Left colon (tissue), 2 donors: ENCODE measurements at places on chromosomes 4 and X. TPM values are rescaled to one million over a fixed set of nuclear protein-coding genes. Genes with fewer than 3 reads are reported as not detected.

DNA sequence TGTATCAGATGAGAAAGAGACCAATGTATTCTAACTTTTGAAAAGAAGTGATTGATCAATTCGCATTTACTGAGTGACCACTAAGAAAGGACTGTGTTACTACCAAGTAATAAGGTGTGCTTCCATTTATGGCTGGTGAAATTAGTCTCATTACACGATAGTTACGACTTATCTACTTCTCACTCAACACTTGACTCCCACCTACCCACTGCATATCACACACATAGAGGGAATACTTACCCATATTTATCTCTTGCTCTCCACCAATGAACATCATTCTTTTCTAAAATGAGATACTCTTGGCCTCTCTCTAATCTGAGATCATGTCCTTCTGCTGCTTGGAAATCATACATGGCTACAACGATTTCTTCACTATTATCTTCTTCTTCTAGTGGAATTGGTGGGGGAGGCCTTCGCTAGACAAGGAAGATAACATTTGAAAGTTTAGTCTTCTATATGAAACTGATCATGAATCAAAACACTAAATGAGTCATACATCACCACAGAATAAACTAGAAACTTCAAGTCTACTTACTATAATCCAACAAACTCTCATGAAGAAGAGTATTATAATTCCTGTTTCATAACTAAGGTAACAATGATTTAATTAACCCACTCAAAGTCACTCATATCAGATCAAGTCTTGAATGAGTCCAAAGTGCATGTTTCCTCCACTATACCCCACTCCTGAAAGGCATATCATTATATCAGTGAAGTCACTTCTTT lies 33.7 kb upstream of the TXK start:
- DNase-seq = no peak

- DNase-seq = no peak
These were observed 33.5 kb upstream of the SLITRK4 start for GRCh38 chrX:143669395-143669794.

DNA sequence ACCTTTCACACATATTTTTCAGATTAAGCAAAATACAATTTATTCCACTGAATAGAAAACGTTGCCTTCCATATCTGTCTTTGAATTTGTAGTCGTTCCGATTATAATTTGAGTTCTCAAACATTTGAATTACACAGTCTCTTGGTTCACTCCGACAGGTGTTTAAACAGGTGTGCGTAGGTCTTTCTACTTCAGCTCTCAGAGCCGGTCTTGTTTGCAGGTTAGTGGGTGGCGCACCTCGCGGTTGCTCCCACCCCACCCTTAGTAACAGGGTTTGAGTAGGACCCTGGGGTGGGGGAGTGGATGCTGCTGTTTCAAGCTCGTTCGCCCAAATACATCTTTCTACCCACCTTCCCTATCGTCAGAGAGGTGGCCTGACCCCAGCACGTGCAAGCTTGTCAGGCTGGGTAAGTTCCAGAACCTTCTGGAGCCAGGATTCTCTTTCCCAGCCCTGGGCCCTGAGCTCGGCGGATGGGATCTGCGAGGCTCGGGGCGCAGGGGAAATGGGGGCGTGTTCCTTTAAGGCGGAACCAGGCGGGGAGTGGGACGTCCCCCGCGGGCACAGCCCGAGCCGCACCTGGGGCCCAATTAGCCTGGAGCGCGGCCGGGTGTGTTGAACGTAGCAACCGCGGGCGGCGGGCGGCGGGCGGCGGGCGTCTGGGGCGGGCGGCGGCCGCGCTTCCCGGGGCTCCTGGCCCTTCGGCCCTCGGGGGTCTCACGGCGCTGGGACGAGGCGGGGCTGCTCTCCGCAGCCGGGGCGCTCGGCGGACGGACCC lies at the start of gene FAM149A:
FAM149A (plus strand) TSS at position 591 of the 776 bp plus-strand sequence.
- DNase-seq = peak; percentile 85

- DNase-seq = no peak
These were observed 113.8 kb upstream of the RBPJ start for GRCh38 chr4:26206999-26207398.

DNA sequence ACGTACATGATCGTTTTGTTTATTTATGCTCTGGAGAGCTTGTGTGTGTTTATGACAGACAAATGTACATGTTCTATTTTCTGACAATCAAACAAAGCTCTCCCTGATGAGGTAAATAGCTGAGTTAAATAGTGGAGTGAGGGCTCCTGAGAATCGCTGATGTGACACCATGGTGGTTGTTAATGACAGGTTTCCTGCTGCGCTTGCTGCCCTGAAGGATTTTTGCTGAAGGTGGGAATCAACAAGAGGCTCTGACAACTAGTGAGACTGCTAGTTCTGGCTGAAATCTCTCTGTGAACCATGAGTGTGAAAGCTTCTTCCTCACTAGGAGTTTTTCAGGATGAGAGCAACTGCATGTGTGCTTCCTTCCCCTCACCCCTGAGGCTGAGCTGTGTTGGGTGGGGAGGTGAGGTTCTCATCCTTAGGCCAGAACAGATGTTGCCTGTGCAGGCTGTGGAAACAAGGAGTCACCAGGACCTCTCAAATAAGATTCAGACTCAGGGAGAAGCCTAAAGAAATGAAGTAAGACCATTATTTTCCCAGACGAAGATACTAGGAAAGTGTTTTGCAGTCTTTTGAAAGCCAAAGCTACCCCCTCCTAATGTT lies 173.4 kb upstream of the JADE1 start:
- DNase-seq = no peak

DNA sequence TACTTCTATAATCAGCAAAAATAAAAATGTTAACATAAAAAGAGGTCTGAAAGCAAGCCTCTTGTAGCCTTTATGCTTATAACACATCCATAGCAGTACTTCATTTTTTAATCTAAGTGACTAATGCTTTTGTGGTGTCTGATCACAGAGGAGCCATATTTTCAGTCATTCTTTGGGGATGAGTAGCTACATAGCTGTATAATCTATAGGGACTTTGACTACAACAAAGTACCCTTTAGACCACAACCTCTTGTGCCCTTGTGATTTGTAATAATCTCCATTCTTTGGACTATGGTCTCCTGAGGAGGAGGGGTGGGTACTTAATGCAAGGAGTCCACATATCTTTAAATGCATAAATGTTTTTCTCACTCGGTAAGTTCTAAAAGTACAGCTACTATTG lies 9.6 kb downstream of the DRP2 start:
- no peak for DNase-seq

DNA sequence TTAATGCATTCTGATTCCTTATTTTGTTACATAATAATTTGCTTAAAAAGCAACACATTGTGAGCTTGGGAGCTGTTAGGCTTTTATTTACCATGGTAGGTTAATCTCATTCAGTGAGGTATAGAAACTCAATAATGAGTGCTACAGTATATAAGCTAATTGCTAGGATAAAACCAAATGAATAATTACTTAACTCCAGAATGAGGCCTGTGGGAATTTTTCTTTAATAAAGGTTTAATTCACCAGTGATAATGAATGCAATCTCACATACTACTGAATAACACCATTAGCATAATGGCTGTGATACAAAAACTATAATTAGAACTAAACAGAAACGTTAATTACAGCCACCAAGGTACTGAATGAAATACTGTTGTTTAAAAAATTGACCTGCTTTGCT lies 326.3 kb downstream of the IQCM start:
- DNase-seq = no peak

GRCh38 chrX:71814123-71814912 lies 51.2 kb downstream of the CXorf49B start:
- DNase-seq = no peak

GRCh38 chrX:41960142-41960541 lies 36.8 kb upstream of the CASK start:
- no peak for DNase-seq

GRCh38 chr4:113776016-113776415 lies 14.5 kb upstream of the CAMK2D start:
- DNase-seq = no peak

- DNase-seq = no peak
These were observed 148.8 kb upstream of the MID1 start for GRCh38 chrX:10769195-10769594.

GRCh38 chr4:15654593-15655222 lies 449 bp downstream of the FBXL5 start:
- peak; percentile 60 for DNase-seq

DNA sequence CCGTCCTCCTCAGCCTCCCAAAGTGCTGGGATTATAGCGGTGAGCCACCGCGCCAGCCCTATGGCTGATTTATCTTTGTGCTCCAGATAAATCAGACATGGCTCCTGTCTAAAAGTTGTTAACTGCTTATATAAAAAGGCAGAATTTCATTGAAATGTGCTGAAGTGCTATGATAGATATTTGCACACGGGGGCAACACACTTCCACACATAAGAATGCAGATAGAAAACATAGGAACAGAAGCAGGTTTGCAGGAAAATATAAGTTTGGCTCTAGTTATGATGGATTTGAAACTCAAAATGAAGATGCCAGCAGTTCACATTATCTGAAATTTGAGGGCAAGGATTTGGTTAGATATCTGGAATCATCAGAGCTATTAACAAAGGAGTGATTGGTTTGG lies 163.1 kb upstream of the SLITRK2 start:
- DNase-seq = no peak

DNA sequence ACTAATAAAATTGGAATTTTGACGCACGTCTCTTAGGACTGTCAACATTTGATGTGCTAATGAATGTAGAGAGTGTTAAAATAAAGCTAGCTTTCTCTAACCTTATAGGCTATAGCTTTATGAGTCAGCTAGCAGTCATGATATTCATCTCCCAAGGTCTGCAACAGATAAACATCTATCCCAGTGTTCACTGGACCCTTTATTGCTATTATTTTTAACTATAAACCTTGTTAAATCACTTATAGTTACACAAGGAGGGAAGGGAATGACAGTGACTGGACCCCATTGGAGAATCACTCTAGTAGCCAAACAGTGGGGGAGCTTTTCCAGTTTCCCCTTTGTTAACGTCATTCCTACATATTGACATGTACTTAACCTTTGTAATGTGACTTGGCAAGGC lies 67.9 kb upstream of the SHISA3 start:
- no peak for DNase-seq

DNA sequence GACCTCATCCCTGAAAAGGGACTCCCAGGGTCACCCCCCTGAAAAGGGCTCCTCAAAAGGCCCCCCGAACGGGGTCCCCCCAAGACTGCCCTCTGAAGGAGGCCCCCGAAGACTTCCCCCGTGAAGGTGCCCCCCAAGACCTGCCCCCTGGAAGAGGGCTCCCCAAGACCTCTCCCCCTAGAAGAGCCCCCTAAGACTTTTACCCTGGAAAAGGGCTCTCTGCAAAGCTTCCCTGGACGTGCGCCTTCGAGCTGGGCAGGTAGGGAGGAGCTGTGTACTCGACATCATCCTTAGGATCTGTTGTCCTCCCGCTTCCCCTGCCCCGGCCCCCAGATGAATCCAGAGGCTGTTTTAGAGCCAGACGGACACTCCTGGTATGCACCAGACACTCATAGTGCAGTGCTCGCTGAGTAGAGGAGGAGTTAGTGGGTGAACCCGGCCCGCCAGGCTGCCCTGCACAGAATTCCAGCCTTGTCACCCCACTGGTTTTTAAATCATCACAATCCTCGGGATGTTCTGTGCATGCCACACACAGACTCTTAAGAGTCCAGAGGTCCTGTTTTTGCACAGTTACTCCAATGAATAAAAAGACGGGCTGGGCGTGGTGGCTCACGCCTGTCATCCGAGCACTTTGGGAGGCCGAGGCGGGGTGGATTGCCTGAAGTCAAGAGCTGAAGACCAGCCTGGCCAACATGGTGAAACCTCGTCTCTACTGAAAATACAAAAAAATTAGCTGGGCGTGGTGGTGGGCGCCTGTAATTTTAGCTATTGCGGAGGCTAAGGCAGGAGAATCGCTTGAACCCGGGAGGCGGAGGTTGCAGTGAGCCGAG lies 5.7 kb upstream of the SLC25A6 start:
- DNase-seq = no peak

DNA sequence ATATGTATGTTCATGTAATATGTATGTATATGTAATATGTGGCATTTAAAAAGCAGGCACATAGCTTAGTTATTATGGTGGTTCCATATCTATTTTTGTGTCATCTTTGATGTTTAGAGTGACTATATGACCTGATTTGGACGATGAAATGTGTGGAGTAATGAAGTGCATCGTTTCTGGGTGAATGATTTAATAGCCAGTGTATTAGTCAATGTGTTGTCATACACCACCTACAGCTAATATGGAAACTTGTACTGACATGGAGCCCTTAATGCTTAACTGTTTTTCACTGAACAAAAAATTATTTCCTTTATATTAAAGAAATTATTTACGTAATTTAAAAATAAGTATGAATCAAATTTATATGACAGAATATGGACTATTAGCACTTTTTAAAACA lies 292.3 kb upstream of the FSTL5 start:
- no peak for DNase-seq

- no peak for DNase-seq
These were observed 200.5 kb upstream of the ANK2 start for GRCh38 chr4:112848911-112849310.

The CWH43 gene
- 56.8 TPM for total RNA-seq

The ATP1B4 gene
- not detected for total RNA-seq

The TCEAL6 gene
- total RNA-seq = not detected

The ARSH gene
- not detected for total RNA-seq

The VEGFC gene
- total RNA-seq = 2.5 TPM

The IL21 gene
- not detected for total RNA-seq

The GNL3L gene
- total RNA-seq = 36.2 TPM

The ASB5 gene
- 2.1 TPM for total RNA-seq

The IL15 gene
- 5.6 TPM for total RNA-seq

The SCD5 gene
- total RNA-seq = 3.2 TPM

The STK26 gene
- total RNA-seq = 19.3 TPM

The WAS gene
- 6.6 TPM for total RNA-seq
